ENCODE measurements at places on chromosomes 6 and 20.

DNA sequence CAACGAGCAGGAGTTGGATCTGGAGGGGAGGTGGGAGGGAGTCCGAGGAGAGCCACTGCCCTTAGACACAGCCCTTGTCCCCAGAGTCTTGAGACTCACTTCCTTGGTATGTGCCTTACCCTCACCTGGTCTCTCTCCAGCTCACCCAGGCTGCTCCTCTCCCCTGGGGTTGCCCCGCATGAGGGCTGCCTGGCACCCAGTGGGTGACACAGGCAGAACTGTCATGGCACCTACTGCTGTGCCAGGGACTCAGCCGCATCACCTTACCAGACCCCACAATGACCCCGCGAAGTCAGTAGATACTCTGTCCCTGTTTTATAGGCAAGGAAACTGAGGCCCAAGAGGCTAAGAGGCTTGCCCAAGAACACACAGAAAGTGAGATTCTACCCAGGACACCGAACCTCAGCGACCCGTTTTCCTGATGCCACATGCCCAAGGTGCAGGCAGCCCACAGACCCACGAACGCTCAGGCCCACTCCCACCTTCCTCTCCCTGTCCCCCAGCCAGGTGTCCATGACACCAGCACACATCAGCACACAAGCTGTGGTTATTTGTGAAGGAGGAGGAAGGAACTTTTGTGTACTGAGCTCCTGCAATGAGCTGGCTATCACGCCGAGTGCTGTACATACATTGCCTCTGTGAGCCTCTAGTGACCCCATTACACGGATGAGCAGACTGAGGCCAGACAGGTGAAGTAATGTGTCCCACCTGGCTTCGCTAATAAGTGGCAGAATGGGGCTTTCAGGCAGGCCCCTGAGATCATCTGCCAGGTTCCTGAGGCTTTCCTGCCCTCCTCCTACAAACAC lies 168.1 kb downstream of the GRM4 start:
- DNase-seq, result no peak

GRCh38 chr6:56463443-56463842 lies 179.2 kb downstream of the DST start:
- no peak for DNase-seq

DNA sequence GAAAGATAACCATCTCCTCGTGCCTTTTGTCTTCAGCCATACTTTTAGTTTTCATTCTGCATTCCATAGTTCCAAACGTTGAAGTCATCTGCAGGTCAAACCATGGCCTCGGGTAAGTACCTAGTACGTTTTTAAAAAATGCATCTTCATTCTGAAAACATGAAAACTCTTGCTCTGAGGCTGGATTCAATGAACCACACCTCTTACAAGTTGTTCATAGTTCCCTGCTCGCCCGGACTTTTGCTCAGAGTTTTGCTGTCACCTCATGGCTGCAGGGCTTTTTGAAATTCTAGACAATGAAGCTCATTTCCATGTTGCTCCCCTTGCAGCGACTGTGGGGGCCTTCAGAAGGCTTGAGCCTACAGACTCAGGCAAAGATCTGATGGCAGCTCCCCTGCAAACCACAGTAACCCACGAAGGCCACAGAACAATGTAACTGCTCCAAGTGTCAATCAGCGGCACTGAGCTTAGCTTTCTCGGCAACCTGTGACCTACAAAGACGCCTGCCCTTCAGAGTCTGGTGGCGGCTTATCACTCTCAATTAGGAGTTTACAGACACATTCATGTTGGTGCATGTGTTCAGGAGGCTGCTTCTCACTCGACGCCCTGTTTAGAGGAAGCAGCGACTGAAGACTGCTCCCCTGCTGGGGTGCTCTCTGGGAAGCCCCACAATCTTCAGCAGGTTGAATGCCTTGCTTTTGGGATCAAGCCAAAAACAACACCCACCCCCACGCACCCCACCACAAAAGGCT lies 61.2 kb downstream of the FOXC1 start:
- DNase-seq, result no peak

- no peak for DNase-seq
Measured at GRCh38 chr6:22613695-22614094, 44.3 kb downstream of the HDGFL1 start.

DNA sequence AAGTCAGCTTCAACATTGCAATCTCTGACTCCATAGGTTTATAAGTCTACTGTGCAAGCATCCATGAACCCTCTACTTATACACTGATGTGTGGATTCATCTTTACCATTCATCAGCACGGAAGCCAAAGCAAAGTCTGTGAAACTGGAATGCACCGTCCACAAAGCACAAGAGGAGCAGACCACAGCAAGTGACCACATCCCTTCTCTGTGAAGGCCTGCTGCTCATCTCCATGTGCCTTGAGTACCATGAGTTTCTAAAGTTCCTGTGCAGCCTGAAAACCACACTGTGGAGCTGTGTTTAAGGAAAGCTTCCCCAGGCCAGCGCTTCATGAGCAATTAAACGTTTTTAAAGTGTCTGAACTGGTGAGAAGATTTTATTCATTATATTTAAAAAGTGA lies 20.0 kb downstream of the GABRR1 start:
- no peak for DNase-seq

DNA sequence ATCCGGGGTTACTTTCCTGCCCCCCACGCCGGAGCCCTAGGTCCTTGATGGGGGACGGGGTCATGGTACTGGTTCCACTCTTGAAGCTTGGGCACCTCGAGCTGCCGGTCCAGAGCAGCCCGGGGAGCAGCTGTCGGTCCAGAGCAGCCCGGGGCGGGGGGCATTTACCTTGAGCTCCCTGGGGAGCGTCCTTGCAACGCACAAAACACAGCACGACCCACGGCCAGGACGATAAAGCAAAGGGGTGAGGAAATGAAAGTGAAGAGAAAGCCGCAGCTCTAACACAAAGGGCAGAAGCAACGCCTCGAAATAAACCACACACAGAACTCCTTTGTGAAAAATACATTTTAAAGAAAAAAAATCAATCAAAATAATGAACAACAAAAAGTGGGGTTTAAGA lies 39.1 kb downstream of the KCNQ2 start:
- no peak for DNase-seq

- DNase-seq, result no peak
Measured at GRCh38 chr6:117544716-117545115, 57.6 kb downstream of the GOPC start.

- no peak for DNase-seq
Measured at GRCh38 chr6:108619431-108620197, 58.9 kb downstream of the FOXO3 start.

DNA sequence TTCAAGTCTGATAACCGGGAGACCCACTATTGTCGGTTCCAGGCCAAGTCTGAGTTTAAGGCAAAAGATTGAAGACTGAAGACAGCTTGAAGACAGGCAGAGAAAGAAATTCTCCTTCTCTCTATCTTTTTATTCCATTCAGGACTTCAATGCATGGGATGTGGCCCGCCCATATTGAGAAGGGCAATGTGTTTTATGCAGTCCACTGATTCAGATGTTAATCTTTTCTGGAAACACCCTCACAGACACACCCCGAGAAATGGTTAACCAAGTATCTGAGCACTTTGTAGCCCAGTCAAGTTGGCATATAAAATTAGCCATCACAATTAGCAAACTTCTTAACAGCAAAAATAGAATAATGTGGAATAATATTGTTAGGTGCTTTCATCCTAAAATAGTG lies 75.5 kb upstream of the FABP7 start:
- DNase-seq, result no peak

GRCh38 chr6:151068761-151069312 lies 170.9 kb upstream of the AKAP12 start:
- no peak for DNase-seq

DNA sequence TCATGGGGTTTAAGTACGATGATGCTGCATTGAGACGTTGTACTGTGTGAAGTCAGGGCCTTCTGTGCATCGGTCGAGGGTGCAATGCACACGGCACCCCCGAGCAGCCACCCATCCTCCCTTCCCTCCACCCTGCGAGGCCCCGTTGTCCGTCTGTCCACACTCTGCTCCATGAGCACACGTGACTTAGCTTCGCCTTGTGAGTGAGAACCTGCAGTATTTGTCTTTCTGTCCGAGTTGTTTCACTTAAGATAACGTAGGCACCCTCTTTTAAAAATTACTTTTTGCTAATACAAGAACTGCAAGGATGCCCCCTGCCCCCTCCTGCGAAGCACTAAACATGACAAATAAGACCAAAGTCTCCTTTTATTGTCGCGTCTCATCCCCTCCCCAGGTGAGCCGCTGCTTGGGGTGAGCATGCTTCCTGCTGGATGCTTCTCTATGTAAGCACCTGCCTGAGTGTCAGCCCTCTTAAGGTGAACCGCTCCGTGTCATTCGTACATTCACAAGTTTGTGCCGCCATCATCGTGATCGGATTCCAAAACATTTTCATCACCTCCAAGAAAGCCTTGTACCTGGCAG lies 3.6 kb upstream of the RBBP8NL start:
- no peak for DNase-seq

DNA sequence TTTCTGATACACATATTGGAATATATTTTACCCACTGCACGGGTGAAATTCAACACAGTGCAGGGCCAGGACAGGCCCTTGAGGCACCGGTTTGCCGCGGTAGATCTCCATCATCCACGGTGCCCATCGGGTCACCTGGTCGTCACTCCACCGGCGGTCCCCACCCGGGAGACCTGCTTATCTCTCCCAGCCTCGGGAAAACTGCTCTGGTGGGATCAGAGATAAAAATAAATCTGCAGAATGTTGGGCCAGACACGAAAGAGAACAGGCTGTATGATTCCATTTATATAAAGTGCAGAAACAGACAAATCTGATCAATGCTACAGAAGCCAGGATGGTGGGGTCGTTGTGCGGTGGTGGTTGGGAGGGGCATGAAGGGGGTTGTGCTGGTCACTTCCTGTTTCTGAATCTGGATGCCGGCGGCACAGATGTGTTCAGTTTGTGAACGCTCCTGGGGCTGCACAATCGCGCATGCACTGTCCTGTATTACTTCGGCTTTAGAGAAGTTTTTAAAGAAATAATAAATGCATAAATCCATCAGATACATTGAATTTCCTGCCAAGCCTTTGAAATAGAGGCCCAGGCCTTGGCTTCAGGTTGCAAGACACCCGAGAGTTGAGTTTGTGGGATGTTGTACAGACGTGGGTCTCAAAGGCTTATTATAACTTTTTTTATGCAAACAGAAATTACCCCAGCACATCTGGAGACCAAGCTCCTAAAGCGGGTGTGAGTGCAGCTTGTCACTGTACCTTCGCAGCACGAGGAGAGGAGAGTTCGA lies 54.3 kb downstream of the ANKRD60 start:
- no peak for DNase-seq

DNA sequence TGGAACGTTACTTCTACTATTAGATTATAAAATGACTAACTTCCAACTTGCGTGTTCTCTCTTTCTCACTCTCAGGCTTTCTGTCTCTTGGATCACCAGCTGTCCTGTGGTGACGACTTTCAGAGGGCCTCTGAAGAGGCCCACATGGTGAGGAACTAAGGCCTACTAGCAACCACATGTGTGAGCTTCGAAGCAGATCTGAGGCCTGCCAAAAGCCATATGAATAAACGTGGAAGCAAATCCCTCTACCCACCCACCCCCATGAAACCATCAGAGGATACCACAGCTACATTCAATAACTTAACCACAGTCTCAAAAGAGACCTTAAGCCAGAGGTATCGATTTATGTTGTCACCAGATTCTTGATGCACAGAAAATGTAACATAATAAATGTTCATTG lies 13.5 kb upstream of the BMP5 start:
- DNase-seq, result no peak

GRCh38 chr6:170266061-170266825 lies 24.6 kb downstream of the DLL1 start:
- DNase-seq, result peak; percentile 77

DNA sequence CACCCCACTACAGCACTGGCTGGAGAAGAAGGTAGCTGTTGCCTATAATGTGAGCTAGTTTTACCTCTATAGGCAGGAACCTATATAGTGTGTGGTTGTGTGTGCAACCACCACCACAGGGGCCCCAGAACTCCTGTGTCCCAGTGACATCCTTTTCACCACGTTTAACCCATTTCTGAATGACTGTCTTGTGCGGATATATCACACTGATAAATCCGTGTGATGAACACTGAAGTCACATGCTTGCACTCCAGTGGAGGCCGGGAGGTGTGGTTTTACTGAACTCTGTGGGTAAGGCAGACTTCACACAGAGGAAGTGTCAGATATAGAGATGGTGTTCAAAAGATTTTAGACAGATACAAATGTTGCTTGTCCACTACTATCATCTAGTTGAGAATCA lies 32.5 kb downstream of the SDHAF4 start:
- no peak for DNase-seq

DNA sequence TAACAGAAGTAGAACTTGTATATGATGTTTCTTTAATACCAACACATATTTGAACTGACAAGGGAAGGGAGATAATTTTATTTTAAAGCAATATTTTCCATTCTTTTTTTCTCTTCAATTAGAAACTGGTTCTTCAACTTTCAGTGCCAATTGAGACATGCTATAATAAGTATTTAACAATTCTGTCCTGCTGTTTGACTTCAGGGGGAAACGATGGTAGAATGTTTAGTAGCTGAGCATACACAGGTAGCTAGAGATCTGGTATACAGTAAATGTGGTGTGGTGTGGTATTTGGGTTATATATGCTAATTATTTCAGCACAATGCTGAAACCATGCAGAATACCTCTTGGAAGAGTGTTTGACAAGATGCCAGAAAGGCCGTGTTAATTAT lies 156.9 kb downstream of the ARID1B start:
- peak; percentile 83 for DNase-seq

- DNase-seq, result no peak
Measured at GRCh38 chr6:24933868-24934401, 1.8 kb downstream of the RIPOR2 start.

GRCh38 chr20:6362245-6362644 lies 239.4 kb upstream of the FERMT1 start:
- no peak for DNase-seq

DNA sequence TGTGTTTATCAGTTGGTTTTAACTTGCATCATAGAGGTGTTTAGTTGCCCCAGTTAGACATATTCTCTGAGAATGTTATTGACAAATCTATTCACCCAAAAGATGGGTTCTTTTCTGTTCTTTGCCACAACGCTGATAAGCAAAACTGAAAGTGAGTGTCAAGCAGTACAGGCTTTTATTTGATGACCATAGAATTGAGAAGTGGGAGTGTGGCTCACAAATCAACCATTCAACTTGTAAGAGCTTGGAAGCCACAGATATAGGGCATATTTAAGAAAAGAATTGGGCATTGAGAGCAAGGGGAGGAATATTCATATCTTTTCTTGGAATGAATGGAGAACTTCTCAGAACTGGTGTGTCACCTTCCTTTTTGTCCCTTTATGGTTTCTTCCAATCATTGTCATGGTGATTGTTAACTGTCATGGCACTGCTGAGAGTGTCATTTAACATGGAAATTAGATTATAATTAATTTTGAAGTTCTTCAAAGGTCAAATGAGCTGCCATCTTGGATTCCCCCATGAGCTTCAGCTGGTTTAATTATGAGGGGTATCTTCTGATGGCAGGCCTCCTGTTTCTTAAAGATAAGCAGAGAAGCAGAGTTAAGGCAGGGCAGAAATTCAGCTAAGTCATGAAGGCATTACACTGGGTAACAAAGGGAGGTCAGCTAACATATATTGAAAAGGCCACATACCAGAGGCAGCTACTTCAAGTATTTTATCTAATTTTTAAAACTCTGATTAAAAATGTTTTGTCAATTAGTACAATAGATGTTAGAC lies 254.0 kb upstream of the HTR1E start:
- no peak for DNase-seq

Data from NCI-H748 treated with DMSO at 0.1 percent for 48 hours (cell line).